ENCODE measurements at places on chromosomes 2 and 18.

GRCh38 chr2:20225294-20226151 is 593 bp upstream of the SDC1 start:
- DNase-seq = no peak

- no peak for DNase-seq
Measured at GRCh38 chr2:179106676-179107428, 56.9 kb upstream of the CCDC141 start.

- no peak for DNase-seq
Measured at GRCh38 chr18:39415471-39415870, 1849.9 kb upstream of the CELF4 start.

GRCh38 chr2:48190230-48190629 is 283.9 kb upstream of the FBXO11 start:
- no peak for DNase-seq

DNA sequence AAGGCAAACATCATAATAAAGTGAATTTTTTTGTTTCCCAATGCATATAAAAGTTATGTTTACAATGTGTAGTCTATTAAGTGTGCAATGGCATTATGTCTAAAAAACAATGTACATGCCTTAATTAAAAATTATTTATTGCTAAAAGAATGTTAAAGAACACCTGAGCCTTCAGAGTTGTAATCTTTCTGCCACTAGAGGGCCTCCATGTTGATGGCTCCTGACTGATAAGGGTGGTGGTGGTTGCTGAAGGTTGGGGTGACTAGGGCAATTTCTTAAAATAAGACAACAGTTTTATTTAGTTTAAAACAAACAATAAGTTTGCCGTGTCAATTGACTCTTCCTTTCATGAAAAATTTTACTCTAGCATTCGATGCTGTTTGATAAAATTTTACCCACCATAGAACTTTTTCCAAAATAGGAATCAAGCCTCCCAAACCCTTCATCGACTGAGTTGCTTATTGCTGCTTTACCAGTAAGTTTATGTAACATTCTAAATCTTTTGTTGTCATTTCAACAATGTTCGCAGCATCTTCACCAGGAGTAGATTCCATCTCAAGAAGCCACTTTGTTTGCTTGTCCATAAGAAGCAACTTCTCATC is 32.3 kb downstream of the MAP3K2 start:
- DNase-seq = no peak

DNA sequence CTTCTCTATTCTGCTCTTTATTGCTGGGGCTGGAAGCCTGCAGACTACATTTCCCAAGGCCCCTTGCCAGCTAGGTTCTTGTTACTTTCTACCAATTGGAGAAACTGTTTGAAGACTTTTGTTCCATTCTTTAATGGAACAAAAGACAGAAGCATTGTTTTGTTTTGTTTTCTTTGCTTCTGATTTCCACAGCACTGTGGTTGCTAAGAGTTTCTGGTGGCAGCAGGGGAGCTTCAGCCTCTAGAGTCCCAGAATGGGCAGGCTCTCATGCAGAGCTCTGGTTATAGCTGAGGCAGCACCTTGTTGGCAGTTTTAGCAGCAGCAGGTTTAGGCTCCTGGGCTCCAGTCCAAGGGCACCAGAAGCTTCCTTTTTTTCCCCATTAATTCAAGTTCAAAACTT is 234.3 kb downstream of the ETAA1 start:
- no peak for DNase-seq

- DNase-seq = no peak
Measured at GRCh38 chr2:219344751-219345430, 12.3 kb upstream of the RESP18 start.

DNA sequence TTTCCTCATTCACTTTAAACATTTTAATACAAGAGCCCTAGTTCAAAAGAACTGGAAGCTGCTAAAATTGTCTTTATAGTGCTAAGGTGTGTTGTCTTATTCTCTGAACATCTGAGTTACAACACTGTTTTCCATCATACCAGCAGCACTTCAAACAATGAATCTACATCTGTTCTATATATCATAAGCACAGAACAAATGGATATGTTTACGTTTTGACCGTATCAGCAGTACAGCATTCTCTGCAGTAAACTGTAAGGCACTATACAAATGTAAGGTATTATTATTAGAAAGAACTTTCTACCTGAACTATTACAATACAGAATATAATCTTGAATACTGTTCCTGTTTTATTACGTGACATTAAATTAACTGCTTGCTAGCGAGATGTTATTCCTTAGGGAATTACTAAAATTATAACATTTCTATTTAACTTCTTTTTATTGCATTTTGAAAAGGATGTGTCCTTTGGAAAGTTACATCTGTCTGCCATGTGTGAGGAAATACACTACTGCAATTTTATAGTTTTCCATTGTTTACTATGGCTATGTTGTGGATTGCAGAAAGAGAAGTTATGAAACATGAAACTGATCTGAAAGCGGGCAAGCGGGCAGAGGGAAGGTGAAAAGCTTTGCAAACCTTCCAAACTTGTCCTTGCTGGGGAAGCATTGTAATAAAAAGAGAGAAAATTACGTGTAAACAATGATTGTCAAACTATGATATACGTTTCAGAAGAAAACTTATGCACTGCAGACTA is 13.7 kb downstream of the NCKAP1 start:
- no peak for DNase-seq

DNA sequence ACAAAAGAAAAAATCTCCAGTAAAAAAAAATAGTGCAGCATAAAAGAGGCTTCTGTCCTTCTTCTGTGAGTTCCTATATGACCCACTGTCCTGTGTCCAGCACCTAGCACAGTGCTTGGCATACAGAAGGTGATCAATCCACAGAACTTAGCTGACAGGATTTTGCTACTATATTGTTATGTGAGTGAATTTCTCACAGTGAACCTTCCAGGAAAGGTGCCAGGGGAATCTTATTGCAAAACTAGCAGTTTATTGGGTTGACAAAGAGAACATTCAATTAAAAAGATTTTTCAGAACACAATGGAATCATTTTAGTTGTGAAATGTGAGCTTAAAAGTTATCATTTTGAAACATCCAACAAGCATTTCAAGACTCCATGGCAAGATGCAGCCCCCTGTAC is 12.4 kb upstream of the TRIB2 start:
- DNase-seq = no peak

- no peak for DNase-seq
Measured at GRCh38 chr2:37911296-37911873, 13.7 kb upstream of the RMDN2 start.

DNA sequence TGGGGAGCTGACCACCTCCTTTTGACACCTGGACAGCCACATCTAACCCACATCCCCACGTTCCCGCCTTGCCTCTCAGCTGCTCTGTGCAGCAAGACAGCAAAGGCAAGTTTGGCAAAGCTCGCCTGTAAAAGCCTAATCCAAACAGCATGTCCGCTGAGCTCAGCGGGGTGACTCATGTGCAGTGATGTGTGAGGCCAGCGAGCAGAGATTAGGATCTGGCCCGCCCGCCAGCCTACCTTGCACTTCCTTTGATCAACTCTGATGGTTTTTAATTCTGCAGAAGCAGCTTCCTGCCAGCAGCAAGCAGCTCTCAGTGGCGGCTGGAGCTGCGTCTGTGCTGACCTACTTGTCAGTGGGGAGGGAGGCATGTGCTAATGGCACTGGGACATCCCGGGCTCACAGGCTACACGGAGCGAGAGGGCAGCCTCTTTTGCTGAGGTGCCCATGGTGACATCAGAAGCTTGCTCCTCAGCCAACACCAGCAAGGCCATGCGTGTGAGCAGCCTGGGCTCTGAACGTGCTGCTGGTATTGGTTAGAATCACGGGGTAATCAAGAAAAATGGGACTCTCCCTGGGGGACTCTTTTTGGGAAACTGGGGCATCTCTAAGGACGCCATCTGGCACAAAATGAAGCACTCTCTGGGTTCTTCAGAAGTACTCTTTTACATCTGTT is 36.0 kb upstream of the EML4 start:
- peak; percentile 66 for DNase-seq

DNA sequence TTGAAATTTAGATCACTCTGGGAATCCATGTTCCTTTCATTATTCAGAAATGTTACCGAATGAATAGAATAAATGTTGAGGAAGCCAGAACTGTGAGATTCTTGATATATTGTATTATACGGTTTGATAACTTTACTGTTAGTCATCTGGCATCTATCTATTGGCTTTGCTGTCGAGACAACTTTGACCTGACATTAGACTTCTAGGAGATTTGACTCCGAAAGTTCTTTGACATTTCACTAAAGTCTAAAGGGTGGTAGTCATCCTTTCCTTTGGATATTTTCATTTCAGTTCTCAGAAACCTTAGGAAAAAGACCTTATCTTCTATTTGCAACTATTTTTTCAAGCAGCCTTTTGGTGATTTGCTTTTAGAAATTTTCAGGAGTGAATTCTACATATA is 1.9 kb downstream of the BMPR2 start:
- DNase-seq = no peak

DNA sequence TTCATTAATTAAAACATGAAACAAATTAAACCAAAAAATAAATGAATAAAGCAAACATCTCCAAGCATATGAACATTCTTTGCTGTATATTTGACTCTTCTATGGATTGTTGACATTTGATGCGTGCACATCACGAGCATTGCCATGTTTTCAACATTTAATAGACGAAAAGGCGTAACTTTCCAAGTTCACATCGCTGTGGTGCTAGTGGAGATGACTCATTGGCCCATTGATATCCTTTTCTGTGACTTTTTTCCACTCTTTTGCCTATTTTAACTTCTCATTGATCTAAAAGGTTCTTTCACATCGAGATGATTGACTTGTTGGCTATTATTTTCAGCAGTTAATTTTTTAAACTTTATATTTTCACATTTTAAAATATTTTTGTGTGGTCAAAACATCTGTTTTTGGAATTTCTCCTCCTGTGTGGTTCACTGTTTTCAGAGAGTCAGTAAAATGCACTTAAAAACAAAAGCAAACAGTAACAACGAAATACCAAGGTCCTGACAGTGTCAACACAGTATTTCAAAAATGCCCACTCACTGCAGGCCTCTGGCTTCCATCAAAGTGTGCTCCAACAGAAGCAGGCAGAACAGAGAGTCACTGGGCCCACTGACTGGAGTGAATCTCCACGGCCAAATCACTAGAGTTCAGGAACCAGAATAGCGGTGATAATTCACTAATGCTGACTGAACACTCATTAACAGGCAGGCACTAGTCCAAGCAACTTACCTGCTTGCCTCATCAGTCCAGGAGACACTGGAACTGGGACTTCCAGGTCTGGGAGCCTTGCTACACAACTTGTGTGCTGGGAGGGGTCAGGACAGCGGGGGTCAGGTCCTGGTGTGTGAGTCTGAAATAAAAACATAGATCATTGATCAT is 372.2 kb upstream of the SMIM21 start:
- DNase-seq = no peak

DNA sequence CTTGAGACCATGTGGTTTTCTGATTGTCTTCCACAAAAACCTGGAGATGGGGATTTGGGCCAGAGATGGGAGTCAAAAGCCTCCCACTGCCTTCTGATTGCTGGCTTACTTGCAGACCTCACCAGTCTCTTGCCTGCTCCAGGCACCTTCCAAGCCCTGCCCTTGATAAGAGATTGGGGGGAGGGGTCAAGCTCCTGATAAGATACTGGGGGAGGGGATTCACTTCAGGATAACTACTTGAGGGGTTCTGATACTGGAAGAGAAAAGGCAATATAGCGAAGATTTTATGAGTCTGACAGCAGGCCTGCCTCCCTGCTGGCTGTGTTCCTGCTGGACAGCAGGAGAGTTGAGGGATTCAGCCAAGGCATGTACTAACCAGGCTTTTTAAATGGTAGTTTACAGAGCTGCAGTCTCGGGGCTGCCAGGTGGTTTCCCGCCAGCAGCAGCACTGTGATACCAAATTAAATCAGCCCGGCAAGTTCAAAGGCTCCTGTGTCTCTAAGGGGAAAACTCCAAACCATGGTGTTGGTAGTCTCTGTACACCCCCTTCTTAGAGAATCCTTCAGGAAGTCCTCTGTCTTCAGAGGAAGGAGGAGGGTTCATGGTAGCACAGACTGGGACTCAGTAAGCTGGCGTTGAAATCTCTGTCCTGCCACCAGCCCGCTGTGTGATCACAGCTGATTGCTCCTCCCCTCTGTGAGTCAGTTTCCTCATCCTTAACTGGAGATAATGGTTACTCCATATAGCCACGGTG is 58.3 kb downstream of the FBXO36 start:
- no peak for DNase-seq

DNA sequence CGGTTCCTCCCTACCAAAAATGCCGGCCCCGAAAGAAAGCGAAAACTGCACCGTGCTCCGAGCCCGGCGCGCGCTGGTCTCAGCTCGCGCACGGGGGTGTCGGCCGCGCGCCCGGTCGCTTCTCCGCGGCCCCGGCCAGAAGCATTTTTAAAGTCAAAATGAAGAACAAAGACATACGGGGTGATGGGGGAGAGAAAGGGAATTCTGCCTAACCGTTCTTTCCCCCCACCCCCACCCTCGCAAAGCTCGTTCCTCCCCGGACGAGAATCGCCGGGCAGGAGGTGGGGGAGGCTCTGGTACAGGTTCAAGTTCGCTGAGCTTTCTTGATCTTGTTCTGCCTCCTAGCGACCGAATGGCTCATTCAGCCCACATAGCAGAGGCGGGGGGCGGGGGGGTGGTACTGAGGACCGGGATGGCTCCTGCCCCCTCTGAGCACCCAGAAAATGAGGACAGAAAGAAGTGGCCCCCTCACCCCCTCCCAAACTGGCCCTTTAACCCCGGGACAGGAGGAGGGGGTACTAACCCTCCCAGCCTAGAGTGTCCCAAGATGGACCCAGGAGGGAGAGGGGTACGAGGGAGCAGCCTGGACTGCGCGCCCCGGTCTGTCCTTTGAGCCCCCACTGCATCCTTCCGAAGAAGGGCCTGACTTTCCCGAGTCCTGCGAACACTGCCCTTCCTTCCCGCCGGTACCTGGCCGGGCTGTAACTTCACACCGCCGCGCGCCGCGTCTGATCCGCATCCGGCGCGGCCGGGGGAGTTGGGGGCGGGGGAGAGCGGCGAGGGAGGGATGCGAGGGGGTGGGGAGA is 3.1 kb downstream of the BCL11A start:
- no peak for DNase-seq

GRCh38 chr2:200735061-200735460 is 76.6 kb upstream of the BZW1 start:
- DNase-seq = no peak

DNA sequence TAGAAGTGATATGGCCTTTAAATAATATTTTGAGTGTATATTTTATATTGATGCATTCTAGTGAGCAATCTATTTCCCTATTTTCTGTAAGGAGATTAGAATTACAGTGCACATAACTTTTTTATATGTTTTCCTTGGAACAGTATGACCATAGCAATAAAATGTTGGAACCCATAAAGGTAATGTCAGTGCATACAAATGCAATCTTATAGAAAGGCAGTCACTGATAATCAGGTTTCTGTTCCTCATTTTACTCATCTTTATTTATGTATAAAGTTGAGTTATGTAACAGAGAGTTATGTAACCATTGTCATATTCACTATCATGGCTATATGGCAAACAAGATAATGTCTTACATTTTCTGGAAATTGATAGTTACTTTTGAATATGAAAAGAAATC is 179.9 kb upstream of the NETO1 start:
- DNase-seq = no peak

- no peak for DNase-seq
Measured at GRCh38 chr2:160381425-160381951, 112.1 kb downstream of the RBMS1 start.

- no peak for DNase-seq
Measured at GRCh38 chr18:56647071-56647470, 4.1 kb upstream of the WDR7 start.

- peak; percentile 72 for DNase-seq
Measured at GRCh38 chr2:71000780-71001591, 6.3 kb upstream of the TEX261 start.

- no peak for DNase-seq
Measured at GRCh38 chr2:55590810-55591440, 26.5 kb downstream of the PPP4R3B start.

GRCh38 chr2:241771286-241772062 is 5.1 kb upstream of the GAL3ST2 start:
- no peak for DNase-seq
